ENCODE measurements at places on chromosomes 12 and 14.

DNA sequence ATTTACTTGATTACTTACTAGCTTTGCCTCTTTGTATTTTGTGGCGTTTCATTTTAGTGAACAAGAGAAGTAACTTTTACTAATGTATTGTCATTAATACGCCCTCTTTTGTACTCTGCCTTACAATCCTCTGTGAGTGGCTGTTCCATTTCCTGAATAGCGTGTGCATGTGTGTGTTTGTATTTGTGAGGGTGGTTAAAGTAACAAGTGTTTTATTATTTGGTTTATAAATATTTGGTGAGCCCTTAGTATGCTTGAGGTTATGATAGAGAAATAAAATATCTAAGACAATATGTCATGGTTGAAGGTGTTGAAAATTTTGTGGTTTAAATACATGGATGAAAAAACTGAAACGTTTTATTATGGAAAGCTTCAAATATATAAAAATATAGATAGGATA is 71.7 kb upstream of the REP15 start:
- ATAC-seq = no peak

DNA sequence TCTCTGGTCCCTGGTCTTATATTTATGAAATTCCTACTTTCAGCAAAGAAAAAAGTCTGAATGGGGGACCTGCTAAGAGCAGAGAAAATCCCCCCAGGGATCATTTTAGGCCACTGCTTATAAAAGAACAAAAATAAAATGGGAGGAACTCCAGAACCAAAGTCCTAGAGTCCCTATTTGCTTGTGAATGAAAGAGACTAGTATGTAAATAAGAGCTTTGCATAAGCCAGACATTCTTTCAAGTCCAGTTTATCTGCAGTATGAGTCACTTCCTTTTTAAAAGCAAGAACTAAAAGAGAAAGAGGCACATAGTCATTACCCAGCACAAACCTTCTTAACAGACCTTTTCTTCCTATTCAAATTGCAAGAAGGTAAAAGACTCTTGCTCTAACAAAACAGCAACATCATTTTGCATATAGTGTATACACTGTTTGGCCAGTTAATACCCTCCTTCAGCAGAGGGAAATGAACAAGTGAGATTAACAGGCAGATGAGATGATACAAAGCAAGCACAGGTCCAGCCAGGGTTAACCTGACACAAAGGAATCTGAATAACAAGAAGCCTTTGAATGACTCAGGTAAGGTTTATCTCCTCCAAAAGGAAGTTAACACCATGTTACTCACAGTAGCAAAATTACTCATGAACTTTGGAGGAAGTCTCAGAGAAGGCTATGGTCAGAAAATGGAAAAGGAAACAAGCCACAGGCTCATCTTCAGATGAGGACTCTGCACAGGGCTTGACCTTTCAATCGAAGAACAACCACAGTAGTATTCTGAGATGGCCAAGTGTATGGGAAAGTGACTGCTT is 87.3 kb downstream of the PHLDA1 start:
- ATAC-seq = no peak

DNA sequence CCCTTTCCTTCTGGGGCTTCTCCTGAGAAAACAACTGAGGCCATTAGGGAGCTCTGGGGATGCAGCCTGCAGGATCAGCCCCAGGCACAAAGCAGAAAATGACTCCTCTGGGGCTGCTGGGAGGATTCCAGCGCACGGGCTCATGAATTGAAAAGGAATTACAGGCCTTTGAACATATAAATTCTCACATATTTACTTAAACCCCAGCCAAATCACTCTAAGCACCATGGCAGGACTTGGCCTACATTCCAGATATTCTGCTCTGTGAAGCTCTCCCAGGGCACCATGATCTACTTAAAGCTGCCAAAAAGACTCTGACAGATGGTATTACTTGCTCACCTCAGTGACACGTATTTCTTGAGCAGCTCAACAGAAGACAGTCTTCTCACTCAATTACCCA is 87.2 kb downstream of the ZFC3H1 start:
- no peak for ATAC-seq

DNA sequence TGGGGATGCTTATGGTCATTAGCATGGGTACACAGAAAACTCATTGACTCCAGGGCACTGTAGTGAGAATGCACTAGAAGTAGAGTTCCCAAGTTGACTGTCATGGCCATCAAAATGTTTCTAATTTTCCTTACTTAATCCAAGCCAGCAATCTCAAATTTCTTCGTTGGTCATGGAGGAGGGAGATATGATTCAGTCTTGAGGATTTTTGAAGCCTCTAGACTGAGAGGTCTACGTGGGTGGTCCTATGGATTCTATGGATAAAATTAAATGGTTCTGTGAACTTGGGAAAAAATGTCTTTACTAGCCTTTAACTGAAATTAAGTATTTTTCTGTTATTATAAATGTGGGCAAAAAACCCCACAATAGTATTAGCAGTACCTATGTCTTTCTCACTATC is 508.5 kb downstream of the FUT8 start:
- ATAC-seq = no peak

DNA sequence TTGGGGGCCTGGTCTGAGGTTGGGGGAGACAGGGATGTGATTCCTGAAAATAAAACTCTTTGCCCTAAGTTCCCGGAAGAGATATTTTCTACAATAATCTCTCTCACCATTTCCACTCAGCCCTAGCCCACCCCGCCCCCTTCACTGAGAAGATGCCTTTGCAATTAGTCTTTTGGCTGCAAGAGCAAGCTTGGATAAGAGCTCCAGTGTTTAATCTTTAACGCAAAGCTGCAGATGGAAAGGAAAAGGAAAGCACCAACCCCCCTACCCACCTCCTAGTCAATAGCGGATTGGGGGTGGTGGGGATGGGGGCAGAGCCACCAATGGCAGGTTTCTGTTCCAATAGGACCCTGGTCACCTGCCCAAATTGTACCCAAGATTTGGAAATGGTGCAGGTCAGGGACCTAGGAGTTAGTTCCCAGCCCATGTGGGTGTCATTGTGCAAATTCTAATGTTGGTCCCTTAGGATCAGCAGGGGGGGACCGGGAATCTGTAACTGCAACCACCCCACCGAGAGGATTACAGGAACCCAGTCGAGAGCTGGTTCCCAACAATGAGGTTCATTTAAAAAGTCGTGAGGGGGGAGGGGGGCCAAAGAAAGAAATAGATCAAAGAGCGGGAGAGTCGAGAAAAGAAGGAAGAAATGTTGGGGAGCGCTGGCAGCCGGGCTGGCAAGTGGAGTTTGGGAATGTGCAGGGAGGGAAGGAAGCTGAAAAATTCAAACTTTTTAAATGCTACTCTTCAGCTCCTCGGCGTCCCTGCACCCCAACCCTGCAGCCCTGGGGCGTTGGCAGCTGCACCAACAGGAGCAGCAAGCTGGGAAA is 1.6 kb downstream of the ZFP36L1 start:
- no peak for ATAC-seq

GRCh38 chr14:103619057-103619456 is 10.0 kb upstream of the KLC1 start:
- no peak for ATAC-seq

DNA sequence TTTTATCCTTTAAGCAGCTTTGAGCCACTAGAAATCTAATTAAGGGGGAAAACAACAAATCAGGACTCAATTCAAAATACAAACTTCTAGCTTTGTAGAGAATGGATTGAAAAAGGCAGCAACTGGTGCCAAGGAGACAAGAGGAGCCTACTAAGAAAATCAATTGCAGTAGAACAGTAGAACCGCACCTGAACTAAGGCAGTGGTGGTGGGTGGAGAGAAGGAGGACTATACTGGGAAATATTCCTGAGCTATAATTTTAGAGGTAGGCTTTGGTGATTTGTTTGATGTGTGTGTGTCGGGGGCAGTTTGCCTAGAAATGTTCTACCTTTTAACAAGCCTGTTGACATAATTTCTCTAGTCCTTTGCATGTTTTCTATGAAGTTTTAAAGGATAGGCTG is 270.9 kb upstream of the SYT10 start:
- no peak for ATAC-seq

DNA sequence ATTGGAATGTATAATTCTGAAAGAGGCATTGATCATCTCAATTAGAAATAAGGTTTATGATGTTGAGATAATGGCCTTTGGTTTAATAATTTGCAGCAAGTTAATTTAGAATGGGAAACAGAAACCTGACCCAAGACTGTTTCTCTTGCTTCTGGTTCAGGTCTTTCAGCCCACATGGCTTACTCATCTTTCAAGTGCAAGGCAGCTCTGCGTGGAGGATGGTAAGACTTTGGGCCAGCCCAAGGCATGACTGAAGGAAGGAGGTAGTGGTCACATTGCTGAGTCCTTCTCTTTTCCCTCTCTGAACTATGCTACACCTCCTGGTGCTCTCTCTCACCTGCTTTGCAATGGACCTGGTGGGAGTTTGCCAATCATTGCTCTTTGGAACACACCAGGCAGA is 98.7 kb downstream of the CAND1 start:
- ATAC-seq = no peak

DNA sequence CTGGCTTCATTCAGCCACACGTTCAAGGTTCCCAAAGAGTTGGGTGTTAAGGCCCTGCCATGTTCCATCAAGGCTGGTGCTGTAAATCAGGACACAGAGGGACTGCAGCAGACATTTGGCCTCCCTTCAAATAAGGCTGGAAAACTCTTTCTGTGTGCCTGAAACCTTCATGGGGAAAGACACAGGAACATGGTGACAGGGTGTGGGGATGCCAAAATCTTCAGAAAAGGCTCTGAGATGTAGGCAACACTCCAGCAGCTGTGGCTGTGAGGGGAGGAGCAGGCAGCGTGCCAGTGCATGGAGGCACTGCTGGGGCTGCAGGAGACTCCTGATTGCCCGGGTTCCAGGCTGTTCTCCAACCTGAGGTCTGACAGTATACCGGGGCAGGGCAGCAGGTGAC is 15.0 kb downstream of the POMT2 start:
- ATAC-seq = no peak

- ATAC-seq = no peak
Observed at GRCh38 chr14:74573421-74574089, 38.5 kb downstream of the LTBP2 start.

GRCh38 chr14:104512061-104512460 is 67.5 kb upstream of the C14orf180 start:
- ATAC-seq = no peak

- ATAC-seq = no peak
Observed at GRCh38 chr12:116026346-116026745, 251.1 kb downstream of the MED13L start.

- no peak for ATAC-seq
Observed at GRCh38 chr14:82854901-82855300, 1321.2 kb upstream of the SEL1L start.

DNA sequence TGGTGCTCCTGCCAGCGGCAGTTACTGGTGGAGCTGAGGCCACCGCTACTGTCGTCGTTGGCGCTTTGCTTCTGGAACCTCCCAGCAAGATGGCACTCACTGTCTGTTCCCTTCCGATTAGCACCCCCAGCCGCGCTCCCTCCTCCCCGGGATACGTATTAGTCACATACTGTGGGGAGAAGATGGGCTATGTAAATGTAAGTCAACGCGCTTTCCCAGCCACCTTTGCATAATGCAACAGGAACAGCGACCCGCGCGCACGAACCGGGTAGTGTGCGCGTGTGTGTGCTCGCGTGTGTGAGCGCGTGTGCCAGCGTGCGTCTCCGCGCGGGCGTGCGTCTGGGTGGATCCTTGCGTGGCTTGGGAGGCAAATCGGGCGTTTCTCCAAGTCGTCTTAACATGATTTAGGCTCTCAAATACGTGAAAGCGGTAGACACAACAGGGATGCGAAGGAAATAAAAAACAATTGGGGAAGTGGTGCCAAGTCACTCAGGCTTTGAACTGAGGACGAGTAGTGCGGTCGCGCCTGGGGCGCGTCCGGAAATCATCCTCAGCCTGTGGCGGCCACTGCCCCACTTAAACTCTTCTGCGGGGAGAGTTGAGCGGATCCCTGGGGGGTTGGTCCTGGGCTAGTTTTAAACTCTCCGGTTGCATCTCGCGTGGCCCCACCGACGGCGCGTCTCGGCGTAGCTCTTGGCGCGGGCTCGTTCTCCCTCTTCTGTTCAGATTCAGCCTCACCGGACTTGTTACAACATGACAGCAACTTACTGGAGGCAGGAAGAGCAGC is 1.8 kb downstream of the FLRT2 start:
- ATAC-seq = peak; percentile 17

DNA sequence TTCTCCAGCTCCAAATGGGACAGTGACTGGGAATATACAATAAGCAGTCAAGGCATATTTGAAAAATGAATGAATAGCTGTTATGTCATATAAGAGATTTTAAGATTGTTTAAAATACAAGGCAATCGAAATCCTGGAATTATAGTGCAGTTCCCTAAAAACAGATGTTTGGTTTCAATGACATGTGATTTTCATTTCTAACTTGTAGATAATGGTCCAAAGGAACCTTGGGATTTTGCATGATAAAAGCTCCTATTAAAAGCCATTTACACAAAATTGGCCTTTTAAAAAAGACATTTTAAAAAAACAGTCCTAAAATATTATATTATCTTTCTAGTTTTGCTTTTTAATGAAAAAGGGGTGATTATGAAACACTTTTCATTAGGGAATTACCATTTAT is 905.1 kb downstream of the GALC start:
- no peak for ATAC-seq

DNA sequence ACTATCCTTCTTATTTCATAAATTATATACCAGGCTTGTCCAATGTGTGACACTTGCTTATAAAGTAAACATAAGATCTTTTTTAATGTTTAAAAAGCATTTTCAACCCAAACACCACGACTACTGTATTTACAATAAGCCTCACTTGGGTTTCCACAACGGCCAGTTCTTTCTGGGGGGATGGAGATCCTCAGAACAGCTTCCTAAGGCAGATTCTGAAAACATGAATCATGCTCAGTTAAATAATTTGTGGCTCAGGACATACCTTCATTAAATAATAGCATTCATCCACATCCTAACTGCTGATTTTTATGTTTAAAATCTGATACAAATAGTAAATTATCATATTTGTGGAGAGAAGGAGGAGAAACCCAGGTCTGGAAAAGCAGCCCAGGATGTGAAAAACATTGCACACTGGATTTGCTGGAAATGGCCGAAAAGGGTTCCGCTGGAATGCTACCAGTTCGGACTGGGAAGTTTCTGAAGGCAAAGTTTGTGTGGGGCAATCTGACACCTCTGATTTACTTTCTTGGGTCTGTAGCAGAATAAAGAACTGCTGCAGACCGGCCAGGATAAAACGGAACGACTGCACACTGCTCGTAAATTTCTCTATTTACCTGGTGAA is 597 bp downstream of the GLT8D2 start:
- peak; percentile 23 for ATAC-seq

DNA sequence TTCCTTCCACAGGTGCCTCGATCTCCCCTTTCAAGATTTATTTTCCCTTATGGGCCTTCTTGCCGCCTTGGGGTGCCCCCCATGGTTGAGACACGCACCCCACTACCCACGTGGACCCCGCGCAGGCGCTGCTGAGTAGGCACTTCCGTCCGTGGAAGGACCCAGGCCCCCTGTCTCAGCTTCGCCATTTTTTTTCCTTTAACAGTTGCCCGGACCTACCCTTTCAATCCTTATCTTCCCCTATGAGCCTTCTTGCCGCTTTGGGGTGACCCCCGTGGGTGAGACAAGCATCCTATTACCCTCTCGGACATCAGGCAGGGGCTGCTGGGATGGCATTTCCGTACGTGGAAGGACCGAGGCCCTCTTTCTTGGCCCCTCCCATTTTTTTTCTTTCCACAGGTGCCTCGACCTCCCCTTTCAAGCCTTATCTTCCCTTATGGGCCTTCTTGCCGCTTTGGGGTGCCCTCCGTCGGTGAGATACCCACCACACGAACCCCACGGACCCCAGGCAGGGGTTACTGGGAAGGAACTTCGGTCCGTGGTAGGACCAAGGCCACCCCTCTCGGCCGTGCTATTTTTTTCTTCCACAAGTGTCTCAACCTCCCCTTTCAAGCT is 268.2 kb downstream of the ALG10 start:
- no peak for ATAC-seq
